ENCODE measurements at places on chromosomes 12 and 14. TPM values are rescaled to one million over a fixed set of nuclear protein-coding genes. Genes with fewer than 3 reads are reported as not detected.

Gene YLPM1
- 28.7 TPM for total RNA-seq

Gene KCNC2
- total RNA-seq: not detected

Gene CHST11
- total RNA-seq: 6.3 TPM

Gene TESPA1
- not detected for total RNA-seq

Gene NGB
- total RNA-seq: not detected

DNA sequence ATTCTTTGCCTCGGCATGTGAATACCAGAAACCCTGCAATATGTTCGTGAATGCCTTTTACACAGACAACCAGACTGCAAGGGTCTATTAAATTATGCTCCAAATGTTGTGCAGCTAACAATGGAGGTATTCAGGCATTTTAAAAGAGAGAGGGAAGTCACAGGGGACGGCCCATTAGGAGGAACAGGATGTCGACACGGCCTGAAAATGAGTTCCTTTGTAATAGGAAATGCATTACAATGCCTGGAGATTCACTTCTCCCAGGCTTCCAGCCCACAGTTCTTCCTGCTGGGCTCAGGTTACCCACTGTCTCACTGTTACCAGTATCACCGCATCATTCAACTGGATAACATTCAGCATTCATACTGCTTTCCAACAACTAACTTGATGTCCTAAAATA lies 2.5 kb downstream of the DUSP6 start:
- no peak for DNase-seq

GRCh38 chr14:103529383-103530365 lies 678 bp downstream of the TRMT61A start:
- no peak for DNase-seq

DNA sequence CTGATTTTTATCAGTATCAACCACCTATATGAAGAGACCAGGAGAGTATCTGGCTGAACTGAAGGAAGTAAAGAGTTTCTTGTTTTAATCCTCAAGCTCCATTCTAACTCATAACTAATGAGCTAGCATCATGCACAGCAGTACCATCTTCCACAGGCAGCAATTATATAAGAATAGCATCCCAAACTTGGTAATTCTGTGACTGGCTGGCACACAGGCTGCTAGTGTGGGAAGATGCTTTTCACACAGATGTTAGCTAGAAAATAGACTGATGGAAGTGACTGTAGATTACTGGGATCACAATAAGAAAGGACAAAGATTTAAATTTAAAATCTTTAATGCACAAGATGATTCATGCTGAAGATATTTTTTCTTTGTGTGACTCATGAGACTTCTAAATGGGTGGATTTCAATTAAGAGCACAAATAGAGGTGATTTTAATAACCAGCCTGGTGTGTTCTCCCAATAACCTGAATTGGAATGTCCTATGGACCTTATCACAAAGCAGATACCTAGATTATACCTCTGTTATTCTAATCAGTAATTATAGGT lies 417.7 kb upstream of the ATXN7L3B start:
- no peak for DNase-seq

DNA sequence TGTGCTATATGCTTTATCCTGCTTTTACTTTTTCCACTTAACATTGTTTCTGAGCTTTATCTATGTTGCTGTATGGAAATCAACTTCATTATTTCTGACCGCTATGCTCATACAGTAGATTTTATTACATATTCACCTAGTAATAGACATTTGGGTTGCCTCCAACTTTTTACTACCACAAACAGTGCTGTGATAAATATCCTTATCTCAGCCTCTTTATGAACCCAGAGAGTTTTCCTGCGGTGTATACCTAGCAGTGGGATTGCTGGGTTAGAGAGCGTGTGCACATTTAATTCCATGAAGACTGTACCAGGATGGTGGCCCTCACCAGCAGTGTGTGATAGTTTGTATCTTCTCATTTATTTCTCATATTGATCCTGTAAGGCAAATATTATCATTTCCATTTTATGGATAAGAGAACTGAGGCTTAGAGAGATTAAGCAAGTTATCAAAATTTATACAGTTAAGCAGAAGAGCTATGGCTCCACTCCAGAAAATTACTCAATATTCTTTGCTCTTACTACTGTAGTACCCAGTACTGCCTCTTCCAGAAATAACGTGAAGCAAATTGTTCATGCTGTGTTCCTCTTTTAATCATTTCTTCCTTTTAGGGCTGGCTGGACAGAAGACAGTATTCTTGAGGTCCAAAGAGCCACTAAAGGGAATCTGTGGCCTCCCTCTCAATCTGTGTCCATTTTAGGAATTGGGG lies 26.3 kb upstream of the CISTR start:
- no peak for DNase-seq

DNA sequence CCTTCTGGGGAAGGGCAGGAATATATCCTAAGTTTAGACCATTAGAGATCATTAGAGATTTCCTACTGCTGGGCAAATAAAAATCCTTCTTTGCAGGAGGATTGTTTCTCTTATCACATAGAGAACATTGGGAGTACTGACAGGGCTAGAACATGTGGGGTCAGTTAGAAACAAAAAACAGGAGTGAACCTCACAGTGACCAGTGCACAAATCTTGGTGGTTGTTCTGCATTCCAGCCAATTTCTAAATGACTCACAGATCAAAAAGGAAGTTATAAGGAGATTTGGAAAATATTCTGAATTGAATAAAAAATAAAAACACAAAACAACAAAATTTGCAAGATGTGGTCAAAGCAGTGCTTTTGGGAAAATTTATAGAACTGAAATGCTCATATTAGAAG lies 118.8 kb downstream of the LLPH start:
- no peak for DNase-seq

DNA sequence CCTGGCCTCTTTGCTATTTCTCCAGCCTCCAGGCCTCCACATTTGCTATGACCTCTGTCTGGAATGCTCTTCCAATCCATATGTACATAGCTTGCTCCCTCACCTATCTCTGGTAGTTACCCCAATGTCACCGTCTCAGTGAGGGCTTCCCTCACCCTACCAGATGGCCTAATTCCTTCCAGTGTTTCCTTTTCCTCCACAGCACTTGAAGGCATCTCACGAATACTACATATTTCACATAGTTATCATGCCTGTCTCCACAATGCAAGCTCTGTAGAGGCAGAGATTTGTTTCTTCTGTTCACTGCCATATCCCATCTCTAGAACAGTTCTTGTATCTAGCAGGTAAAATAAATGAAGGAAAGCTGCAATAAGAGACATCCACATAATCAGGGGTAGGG lies 21.3 kb upstream of the HSP90B1 start:
- no peak for DNase-seq

Data from pulmonary artery endothelial cell (primary cell).